ENCODE measurements at places on chromosomes 12 and 14.

GRCh38 chr14:76510181-76510580 is 134.2 kb downstream of the ESRRB start:
- DNase-seq = no peak

DNA sequence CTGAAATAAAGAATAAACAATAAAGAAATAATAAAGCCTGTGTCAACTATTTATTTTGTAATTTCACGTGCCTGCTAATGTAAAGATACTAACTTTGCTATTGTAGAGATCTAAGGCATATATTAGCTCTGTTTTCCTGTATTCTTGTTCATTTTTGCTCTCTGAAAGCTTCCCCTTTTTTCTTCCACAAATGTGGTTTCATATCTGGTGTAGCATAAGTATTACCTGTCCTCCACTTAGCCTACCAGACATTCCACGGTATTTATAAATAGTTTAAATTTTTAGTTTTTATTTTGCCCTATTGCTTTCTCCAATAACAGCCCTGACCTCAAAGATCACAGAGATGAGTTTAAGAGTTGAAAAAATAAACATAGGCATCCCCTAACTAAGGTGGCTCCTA is 92.6 kb upstream of the ATP2B1 start:
- DNase-seq = no peak

GRCh38 chr14:38207736-38208617 is at the start of gene SSTR1:
TSS of gene SSTR1 (plus strand) at chr14:38207904. CDS start at chr14:38209390, 1,486 bp downstream.
- no peak for DNase-seq

DNA sequence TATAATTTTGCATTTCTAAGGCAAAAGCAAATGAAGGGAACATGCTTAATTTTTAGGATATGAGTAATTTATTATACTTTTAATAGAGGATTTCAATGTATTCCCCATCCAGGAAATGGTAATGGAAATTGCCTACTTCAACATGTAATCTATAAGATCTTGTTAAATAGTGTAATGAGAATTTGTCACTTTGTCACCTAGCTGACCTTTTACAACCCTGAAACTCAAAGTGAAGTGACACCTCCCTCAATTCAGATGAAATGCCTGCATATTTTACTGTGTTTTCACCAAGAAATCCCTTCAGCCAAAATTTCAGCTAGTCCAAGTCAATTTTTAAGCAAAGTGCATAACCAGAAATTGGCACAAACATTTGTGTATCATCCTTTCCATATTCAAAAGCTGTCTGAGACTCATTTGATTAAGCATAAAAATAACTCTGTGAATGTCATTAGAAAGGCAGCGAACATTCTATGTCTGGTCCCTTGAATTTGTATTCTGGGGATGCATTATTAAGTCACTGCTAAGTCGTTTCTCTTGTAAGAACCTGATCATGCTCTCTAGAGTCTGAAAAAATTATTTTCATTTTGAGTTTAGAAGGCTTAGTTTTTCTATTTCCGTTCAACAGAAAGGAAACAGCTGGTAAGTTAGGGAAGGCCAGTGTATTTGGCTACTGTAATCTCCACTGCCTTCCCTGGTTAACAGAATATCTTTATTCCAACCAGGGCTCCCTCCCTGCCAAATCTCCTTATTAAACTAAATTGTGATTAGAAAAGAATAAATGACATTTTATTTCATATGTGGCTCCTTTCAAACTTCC is 100.8 kb downstream of the IGF1 start:
- DNase-seq = no peak

GRCh38 chr14:24991288-24991687 is 58.7 kb downstream of the STXBP6 start:
- no peak for DNase-seq

Measured in amniotic epithelial cell (primary cell).